NCI-H1930 (cell line): ENCODE measurements at places on chromosomes 16 and 17.
A peak's percentile ranks its signal among the peaks of the same experiment; 100 is the strongest.

GRCh38 chr16:8642146-8642545 is 20.6 kb downstream of the METTL22 start:
- DNase-seq: no peak

GRCh38 chr17:17071531-17072360 is 29.5 kb downstream of the MPRIP start:
- DNase-seq: no peak

GRCh38 chr17:73783945-73784603 is 139.8 kb upstream of the SDK2 start:
- DNase-seq: no peak

GRCh38 chr17:70173681-70174080 is 4.3 kb downstream of the KCNJ2 start:
- no peak for DNase-seq

DNA sequence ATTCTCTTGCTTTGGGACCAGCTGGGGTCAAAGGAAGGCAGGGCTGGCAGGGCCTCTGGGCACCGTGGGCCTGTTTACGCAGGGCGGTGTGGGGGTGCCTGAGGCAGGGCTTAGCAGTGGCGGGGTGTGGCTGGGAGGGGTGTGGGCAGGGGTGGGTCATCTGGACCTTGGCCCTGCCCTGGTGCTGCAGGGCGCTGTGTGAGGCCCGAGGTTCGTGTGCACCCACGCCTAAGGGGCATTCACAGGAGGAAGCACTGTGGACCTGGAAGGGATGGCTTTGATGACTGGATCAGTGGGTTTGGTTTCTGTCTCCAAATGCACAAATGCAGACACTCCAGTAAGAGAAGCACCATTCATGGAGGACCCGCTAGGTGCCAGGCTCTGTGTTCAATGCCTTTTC is 37.3 kb downstream of the BCO1 start:
- no peak for DNase-seq

GRCh38 chr16:67142342-67142741 is 8.5 kb downstream of the B3GNT9 start:
- no peak for DNase-seq

GRCh38 chr17:36495076-36495578 is 8.6 kb downstream of the ZNHIT3 start:
- DNase-seq: no peak

GRCh38 chr17:10920558-10921108 is 82.7 kb upstream of the PIRT start:
- DNase-seq: no peak

DNA sequence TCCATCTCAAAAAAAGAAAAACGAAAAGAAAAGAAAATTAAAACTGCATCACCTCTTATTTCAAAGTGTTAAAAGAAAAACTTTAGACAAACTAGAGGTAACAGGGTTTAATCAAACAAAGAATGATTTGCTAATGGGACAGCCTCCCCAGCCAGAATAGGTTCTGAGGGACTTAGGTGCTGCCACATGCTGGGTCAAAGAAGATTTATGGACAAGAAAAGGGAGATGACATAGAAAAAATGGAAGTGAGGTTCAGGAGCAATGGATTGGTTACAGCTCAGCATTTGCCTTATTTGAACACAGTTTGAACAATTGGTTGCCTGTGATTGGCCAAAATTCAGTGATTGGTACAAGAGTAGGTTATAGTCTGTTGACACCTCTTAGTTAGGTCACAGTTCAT is 21.1 kb downstream of the TMC5 start:
- DNase-seq: no peak

- no peak for DNase-seq
These were observed 109.4 kb downstream of the MRTFB start for GRCh38 chr16:14180481-14180944.

GRCh38 chr17:7436556-7437368 is 1.5 kb downstream of the TMEM102 start:
- DNase-seq: peak; percentile 92

DNA sequence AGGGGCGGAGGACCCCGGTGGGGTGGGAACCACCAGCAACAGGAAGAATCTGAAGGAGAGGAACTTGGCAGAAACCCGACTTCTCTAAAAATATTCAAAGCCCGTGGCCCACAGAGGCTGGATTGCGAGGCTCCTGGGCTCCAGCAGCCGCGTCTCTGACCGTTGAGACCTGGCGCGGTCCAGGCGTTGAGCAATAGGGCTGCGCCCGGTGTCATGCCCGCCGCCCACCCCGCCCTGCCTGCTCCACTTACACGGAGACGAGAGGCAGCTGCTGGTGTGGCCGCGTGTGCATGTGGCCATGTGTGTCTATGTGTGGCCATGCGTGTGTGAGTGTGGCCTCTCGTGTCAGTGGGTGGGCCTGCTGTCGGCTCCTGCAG is 83.6 kb downstream of the IRF8 start:
- DNase-seq: no peak

GRCh38 chr16:87583453-87584131 is 18.7 kb upstream of the JPH3 start:
- no peak for DNase-seq

DNA sequence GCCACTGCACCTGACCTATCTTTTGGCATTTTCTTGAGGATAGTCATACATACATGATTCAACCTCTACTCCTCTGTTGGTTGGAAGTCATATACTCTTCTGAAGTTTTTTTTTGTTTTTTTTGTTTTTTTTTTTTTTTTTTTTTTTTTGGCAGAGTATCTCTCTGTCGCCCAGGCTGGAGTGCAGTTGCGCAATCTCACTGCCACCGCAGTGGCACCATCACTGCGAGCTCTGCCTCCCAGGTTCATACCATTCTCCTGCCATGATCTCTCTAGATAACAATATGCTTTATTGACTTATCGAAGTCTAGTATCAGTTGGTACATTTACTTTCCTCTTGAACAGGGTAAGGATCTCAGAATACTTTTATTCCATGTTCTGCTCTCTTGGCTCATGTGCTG is 224.2 kb upstream of the WSCD1 start:
- no peak for DNase-seq

GRCh38 chr17:7704601-7705268 is at the start of gene EFNB3:
Gene EFNB3 (plus strand): TSS chr17:7705202. CDS start chr17:7705599, 397 bp downstream.
- DNase-seq: peak; percentile 41

DNA sequence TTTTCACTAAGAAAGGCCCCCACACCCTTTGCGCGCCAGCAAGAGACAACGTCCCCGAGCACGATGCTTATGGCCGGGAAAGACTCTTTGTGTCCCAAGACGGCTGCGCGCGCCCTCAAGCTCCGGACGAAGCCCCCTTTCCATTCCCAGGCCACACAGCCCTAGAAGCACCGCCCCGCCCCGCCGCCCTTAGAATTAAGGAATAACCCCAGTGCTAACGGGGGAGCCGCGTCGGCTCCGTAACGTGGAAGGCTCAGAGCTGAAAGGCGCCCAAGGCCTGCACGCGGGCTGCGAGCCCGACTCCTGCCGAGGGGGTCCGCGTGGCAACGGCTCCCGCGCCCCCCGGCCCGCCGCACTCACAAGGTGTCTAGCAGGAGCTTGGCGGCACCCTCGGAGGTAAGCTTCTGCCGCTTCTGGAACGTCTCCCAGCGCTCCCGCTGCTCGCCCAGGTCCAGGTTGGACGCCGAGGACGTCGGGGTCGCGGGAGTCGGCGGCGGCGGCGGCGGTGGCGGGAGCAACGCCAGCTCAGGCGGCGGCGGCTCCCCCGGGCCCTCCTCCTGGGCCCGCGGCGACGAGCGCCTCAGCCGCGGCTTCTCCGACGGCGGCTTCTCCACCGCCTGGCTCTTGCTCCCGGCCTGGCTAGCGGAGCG is 477 bp downstream of the CENPV start:
- peak; percentile 28 for DNase-seq

DNA sequence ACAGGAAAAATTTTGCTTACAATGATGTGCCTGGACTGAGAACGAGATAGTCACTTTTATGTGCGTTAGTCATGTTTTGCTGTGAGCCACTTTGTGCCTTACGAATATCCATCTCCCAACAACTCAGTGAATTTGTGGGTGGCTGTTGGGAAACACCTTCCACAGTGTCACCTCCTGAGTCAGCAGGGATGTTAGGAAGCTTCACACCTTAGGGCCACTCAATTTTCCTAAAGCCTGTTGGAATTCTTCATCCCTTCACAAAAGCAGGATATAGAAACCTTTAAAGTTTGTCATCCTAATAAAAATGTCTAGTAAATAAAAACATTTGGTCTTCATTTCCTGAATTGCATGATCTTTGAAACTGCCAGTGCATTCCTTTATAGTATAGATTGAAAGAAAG is 4.3 kb upstream of the KRTAP3-1 start:
- no peak for DNase-seq

GRCh38 chr16:81945665-81946064 is 65.6 kb downstream of the SDR42E1 start:
- DNase-seq: no peak

GRCh38 chr17:49365667-49366066 is 3.6 kb upstream of the ZNF652 start:
- DNase-seq: no peak

- DNase-seq: no peak
These were observed 3.5 kb downstream of the MARVELD3 start for GRCh38 chr16:71629278-71630016.
